ENCODE measurements at places on chromosomes 1 and 21.
A peak's percentile ranks its signal among the peaks of the same experiment; 100 is the strongest.

GRCh38 chr1:101496109-101496508 lies 259.3 kb downstream of the S1PR1 start:
- no peak for DNase-seq

DNA sequence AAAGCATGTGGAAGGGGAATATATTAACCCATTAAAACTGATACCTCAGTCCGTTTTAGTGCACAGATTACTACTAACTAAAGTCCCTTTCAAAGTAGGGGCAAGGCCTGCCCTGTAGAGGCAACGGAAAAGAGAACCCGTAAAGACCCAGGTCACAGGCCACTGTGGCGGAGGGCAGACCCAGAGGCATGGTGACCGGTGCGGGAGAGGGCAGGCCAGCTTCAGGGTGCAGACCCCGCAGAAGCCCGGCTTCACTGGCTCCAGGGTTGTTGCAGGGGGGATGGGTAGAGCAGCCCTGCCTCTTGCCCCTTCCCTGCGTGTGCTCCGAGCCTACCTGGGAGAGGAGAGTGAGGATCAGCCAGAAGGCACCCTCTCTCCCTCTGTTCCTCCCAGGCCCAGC lies 17.7 kb downstream of the CNTN2 start:
- no peak for DNase-seq

GRCh38 chr1:50521703-50522102 lies 98.5 kb upstream of the DMRTA2 start:
- no peak for DNase-seq

- no peak for DNase-seq
These were observed 1.1 kb downstream of the KCND3 start for GRCh38 chr1:111988377-111988742.

DNA sequence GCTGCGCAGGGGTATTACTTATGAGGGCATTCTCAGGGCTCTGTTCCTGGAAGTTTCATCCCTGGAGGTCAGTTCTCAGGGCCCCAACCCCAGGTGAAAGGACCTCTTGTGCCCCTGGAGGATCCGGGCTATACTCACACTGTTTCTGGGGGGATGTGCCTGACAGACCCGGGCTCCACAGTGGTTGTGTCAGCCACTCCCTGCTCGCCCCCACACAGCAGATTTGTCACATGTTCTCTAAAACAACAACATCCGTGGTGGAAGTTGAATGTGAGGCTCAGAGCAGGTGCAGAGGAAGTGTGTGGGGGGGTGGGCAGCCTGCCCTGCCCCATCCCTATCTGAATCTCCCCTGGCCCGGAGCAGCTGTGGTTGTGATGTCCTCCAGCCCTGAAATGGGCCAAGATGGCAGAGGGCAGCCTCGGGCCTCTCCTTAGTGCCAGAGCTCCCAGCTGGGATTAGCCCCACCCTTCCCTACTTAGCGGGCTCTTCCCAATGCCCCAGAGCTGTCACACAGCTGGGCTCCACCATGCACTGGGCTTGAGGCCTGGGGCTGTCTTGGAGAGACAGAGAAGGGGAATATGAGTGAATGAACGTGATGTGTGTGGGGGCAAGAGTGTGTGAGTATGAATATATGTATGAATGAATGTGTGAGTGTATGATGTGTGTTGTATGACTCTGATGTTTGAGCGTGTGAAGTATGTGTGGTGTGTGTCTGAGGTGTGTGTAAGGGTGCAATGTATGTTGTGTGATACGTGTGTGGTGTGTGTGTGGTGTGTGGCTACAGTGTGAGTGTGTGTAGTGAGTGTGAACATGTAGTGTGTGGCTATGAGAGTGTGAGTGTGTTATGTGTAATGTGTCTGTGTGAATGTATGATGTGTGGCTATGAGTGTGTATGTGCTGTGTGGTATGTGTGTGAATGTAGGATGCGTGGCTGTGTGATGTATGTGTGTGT lies 1.5 kb upstream of the FCMR start:
- DNase-seq = no peak

DNA sequence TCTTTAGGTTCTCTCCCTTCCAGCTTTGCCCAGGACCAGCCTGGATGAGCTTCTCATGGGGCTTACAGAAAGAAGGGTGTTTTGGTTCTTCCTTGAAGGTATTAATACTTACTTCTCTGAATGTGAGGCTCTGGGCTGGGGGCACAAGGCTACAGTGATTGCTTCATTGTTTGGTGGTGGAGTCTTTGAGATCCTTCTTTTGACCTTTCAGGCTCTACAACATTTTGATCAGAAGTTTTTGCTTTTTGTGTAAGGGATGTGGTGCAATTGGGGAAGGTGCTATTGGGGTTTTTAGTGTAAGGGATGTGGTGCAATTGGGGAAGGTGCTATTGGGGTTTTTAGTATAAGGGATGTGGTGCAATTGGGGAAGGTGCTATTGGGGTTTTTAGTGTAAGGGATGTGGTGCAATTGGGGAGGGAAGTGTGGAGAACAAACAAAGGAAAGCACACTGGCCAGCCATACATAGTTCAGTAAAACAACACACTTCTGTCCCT lies 103.6 kb upstream of the IVNS1ABP start:
- DNase-seq = no peak

GRCh38 chr1:175090780-175091179 lies 23.1 kb downstream of the TNN start:
- no peak for DNase-seq

DNA sequence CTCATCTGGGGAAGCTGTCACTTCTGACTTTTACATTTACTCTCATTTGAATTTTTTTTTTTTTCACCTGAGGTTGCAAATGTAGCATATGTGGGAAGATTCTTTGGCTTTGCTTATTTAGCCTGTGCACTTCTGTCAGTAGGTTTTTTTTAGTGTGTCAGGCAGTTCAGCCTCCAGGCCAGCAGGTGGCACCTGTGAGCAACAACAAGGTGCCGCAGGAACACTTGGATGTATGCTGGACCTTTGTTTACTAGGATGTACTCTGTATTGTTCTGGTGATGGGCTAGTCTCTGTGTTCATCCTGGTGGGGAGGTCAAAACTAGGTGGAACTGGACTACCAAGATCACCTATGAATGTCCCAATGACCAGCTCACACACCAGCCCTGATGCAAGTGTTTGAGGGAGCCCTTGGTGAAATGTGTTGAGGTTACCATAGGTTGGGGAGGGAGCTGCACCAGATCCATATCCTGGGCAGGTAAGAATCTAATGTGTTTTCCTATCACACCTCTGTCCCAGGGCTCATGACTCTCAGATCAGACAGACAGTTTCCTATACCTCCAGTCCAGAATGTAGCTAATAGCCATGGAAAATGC lies 618.2 kb downstream of the BRINP3 start:
- peak; percentile 6 for DNase-seq

- no peak for DNase-seq
These were observed 15.9 kb downstream of the SARS1 start for GRCh38 chr1:109229531-109230127.

DNA sequence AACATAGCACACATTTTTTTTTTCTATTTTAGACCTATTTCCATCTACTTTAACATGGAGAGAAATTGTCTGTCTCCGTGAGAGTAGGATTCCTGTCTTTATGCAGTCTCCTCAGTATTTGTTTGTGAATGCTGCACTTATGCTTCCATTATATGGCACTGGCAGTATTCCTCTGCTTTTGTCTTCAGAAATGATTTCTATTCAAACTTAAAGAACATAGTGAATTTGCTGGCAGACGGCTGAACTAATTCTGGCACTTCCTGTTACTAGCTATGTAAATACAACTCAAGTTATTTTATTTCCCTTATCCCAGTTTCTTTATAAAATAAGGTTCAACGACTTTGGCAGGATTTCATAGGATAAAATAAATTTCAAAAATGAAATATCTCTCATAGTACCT lies 45.3 kb downstream of the KCTD3 start:
- DNase-seq = no peak

- no peak for DNase-seq
These were observed 131.8 kb downstream of the ATP6V1G3 start for GRCh38 chr1:198408716-198409115.

GRCh38 chr1:194442901-194443575 lies 1256.6 kb upstream of the B3GALT2 start:
- DNase-seq = no peak

GRCh38 chr1:64744492-64745180 lies at the start of gene RAVER2:
Gene RAVER2 (plus strand): TSS chr1:64745075. CDS start chr1:64745173, 98 bp downstream.
- DNase-seq = no peak

GRCh38 chr1:107840725-107841124 lies 124.3 kb downstream of the VAV3 start:
- no peak for DNase-seq

DNA sequence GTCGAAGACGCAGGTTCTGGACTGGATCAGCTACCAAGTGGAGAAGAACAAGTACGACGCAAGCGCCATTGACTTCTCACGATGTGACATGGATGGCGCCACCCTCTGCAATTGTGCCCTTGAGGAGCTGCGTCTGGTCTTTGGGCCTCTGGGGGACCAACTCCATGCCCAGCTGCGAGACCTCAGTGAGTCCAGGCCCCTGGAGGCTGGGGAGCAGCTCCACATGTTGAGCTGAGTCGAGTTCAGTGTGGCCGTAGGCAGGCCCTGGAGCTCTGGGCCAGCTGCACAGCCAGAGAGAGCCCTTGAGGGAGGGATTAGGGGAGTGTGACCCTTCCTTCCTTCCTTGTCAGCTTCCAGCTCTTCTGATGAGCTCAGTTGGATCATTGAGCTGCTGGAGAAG lies 1.6 kb downstream of the ELF3 start:
- DNase-seq = no peak

GRCh38 chr1:143666851-143667250 lies 304.9 kb downstream of the FAM72C start:
- DNase-seq = no peak

DNA sequence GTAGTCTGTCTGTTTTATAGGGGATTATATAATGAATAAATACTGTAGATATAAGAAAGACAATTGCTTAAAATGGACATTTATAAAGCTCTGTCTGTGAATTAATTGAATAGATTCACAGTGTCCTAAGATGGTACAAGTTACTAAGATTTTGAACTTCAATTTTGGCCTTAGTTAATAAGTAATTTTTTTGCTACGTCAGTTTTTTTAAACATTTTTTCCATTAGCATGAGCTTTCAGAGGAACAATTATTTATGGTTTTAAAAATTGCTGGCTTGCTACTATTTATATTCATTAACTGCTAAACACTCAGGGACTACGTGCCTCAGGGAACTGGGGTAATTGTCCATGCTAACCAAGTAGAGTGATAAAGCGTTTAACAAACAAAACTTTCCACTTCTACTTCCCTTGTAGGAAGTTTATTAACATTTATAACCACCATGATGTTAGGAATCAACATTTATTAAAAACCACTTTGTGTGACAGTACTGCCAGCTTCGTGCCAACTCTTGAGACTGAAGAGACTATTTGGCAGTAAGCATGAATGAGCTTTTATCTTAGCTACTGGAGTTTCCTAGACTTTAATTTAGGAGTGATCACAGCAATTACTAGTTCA lies 65.4 kb upstream of the PTGS2 start:
- peak; percentile 42 for DNase-seq

GRCh38 chr1:79530476-79530875 lies 523.9 kb upstream of the ADGRL4 start:
- no peak for DNase-seq

DNA sequence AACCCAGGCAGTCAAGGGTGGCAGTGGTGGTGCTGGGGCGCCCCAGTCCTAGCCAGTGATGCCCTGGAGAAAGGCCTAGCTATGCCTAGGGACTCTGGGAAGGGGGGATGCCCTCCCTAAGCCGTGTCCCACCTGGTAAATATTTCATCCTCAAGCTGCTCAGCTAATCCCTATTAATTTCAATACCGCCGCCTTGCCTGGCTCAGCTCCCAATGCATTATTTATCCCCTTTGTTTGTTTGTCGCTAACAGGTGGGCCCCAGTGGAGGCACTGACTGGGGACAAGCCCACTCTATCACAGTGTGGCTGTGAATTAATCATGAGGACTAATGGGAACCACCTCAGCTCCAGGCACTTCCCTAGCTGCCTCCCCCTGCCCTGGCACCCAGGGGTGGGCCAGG lies 22.5 kb downstream of the DMAP1 start:
- no peak for DNase-seq

GRCh38 chr1:31241321-31241720 lies 1.6 kb upstream of the NKAIN1 start:
- DNase-seq = no peak

DNA sequence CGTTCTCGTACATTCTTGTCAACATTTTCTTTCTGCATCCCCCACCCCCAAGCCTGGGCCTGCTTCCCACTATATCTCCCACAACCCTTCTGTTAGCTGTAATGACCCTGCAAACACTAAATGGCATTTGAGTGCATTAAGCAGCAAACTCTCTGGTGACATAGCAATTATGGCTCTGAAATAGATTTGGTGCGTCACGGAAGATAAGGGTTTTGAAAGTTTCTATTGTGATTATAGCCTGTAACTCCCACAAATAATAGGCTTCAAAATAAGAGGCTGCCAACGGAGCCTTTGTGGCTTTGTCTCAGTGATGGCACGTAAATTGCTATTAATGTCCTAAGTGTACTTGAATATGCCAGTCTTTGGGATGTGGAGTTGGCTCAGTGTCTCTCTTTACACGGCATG lies 277.6 kb downstream of the PBX1 start:
- DNase-seq = no peak

- no peak for DNase-seq
These were observed 39.6 kb downstream of the LGR6 start for GRCh38 chr1:202233171-202233570.

DNA sequence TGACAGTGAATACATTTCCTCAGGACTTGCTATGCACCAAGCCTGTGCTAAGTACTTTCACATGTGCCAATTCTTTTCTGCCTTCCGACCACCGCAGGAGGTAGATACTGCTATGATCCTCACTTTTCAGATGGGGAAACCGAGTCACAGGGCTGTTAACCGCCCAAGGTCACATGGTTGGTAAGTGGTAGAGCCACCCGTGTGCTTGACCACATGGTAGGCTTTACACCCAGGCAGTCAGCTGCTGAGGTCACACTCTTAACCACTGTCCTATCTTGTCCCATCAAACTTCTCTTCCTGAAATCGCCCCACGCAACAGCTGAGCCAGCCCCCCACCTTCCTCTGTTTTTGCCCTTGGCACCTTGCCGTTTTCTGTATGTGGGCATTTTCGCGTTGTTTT lies 31.0 kb upstream of the SDHB start:
- no peak for DNase-seq

DNA sequence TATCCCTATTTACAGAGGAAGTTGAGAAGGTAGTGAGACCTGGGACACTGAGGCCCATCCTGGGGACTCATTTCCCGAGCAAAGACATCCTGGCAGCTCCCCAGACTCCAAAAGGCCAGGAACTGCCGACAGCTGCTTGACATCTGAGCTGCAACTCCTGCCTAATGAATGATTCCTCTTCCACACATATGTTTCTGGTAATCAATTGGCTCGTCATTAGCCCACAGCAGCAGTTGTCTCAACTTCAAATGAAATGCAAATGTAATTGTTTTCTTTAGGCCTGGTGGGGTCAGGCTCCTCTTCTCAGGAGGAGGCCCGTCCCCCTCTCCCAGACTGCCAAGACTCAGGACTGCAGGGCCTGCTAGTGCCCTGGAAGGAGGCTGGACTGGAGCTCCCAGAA lies 61.8 kb upstream of the DISP3 start:
- DNase-seq = no peak

DNA sequence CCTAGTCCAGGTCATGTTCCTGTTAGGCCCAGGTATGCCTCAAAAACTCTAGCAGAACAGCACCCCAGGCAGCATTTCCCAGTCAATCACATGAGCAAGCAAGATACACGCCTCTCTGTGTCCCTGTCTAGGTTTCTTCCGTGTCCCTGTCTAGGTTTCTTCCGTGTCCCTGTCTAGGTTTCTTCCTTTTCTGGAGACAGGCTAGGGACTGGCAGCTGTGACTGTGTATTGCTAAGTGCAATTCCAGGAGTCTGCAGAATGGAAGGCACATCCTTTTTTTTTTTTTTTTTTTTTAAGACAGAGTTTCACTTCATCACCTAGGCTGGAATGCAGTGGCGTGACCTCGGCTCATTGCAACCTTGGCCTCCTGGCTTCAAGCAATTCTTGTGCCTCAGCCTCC lies 77.6 kb downstream of the SETD4 start:
- no peak for DNase-seq
